Endothelial cell of umbilical vein (primary cell): ENCODE measurements at places on chromosomes 1 and 21.
A peak's percentile ranks its signal among the peaks of the same experiment; 100 is the strongest.

DNA sequence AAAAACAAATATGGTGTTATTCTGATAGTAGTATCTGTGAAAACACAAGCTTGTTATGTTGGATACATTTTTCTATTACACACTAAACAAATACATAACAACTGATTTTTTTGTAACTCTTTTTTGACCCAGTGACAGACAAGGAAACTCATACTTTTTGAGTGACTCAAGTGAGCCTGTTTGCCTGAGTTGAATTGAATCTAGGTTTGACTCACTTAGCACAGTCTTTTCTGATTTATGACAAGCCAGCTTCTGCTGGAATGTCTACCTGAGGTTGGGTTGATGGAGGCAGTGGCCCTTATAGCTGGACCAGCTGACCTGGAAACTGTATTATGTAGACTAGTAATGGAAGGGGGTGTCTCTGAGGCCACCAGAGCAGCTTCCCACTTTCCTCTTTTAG lies 4.2 kb upstream of the CLCA4 start:
- peak; percentile 42 for DNase-seq

DNA sequence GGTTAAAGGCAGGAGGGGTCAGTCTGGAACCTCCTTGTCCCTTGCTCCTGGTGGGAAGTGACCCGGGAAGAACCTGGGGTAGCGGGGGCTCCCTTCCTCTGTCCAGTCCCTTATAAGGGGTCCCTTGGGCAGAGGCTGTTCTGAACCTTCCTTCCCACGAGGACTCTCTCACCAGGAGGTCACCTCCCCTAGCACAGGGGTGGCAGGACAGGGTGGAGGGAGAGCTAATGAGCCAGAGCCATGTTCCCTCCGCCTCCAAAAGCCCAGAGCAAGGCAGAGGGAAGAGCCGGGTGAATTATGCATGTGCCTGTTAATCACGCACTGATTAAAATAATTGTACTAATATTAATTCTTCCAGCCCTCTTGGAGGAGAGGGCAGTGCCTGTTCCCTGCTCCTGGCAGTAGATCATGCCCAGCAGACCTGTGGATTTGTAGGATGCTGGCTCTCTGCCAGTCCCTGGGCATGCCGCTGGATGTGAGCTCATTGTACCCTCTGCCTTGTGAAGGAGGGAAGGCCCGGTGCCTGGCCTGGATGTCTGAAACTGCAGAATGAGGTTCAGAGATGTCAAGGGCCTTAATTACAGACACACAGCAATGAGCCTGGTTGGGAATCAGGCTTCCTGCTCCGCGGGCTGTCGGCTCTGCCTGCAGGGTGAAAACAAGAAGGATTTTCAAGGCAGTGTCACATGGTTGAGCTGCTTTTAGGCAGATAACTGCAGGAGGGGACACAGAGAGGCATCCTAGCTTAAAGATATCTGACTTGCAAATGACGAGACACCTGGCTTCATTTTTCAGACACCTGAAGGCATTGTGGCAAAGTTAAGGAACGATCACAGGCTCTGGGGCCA lies 68.2 kb downstream of the IGSF21 start:
- no peak for DNase-seq

DNA sequence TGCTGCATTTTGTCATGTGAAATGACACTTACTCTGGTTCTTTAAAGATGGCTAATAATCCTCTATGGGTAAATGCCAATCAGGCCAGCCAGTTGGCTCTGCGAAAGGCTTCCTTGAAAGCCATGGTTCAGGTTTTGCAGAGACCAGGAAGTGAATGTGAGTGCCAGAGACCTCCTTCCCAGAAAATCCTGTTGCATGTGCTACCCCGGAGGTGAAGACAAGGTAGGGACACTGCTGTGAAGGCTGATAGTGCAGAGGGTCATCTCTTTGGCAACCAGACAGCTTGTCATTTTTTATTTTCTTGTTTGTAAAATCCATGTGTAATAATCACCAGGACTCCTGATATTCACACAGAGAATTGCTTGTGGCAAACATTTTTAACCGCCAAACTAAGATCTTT lies 18.7 kb downstream of the LRRC8D start:
- DNase-seq: no peak

- no peak for DNase-seq
Measured at GRCh38 chr21:16342932-16343331, 613.1 kb downstream of the USP25 start.

DNA sequence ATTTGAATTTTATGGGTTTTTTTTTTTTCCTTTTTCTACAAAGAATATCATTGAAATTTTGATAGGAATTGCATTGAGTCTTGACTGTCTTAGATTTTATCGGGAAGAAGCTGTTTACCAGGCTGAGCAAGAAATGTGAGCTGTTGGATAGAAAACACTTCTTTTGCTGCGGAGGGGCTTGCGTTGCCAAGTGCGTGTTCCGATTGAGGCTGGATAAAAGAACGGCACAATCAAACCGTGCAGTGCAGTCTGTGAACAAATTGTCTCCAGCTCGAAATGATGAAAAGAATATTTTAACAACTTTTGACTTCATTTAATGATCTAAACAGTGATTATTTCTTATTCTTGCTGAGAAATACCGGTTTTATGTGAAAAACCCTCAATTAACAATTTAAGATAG lies 149.4 kb downstream of the RYR2 start:
- DNase-seq: no peak

GRCh38 chr1:61851849-61852669 lies 109.8 kb downstream of the PATJ start:
- DNase-seq: peak; percentile 74

DNA sequence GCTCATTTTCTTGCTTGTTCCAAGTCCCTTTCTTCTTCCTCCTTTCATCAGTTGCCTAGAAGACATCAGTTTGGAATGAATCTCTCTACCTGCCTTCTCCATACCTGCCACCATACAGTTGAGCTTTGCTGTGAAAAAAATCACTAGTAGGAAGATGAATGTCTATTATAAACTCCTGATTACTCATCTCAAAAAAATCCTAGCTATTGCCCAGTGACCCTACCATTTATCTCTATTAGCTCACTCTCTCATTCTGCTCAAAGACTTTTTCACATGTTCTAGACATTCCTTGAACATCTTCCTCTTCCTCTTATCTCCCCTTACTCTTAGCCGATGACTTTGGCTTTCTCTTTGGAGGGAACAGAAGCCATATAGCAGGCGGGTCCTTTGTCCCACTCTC lies 49.7 kb upstream of the HMGB4 start:
- DNase-seq: no peak

DNA sequence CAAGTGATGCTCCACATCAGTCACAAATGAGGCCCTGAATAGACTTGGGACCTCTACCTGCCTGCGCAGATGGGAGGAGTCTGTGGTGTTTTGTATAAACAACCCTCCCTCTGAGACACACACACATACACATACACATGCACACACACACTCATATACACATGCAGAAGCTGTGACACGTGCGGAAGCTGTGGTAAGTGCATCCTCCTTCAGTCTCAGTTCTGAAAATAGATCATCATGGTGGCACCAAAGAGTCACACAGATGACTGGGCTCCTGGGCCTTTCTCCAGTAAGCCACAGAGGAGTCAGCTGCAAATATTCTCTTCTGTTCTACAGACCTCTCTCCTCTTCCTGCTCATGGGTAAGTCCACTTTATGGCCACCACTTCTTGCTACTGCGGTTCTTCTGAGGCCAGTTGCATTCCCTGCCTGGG lies at the start of gene LY9:
Gene LY9, plus strand, starts transcription at position 224 of the 433 bp plus-strand sequence. Its CDS starts 14 bp downstream, at position 238.
- DNase-seq: no peak

GRCh38 chr1:93604411-93604810 lies 77.2 kb downstream of the BCAR3 start:
- DNase-seq: no peak

DNA sequence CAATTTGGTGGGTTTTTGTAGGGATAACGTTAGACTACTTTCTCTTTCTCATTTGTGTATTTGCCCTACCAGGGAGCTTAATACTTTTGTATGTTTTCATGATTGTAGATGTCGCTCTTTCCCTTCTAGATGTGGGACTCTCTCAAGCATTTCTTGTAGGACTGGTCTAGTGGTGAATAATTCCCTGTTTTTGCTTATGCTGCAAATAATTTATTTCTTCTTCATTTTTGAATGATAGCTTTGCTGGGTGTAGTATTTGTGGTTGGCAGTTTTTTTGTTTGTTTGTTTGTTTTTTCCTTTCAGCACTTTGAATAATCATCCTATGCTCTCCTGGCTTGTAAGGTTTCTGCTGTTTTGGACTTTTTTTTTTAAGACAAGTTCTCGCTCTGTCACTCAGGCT lies 22.5 kb upstream of the TTC22 start:
- DNase-seq: no peak

- no peak for DNase-seq
Measured at GRCh38 chr21:35019631-35020032, 29.5 kb downstream of the RUNX1 start.

DNA sequence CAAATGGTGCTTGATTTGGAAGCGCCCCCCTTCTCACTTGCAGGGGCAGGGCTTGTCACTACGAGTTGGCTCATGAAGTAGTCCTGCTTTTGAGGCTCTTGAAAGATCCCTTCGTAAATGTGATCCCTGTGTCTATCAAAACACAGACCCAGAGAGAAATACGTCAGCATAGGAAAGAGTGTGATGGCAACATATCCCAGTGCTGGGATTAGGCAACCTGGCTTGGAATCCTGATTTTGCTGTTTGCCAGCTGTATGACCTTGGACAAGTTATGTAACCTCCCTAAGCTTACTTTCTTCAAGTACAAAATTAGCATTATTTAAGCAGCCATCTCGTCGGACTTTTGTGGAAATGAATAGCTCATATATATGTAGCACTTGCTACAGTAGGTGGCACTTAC lies 228.4 kb downstream of the ATG4C start:
- no peak for DNase-seq

DNA sequence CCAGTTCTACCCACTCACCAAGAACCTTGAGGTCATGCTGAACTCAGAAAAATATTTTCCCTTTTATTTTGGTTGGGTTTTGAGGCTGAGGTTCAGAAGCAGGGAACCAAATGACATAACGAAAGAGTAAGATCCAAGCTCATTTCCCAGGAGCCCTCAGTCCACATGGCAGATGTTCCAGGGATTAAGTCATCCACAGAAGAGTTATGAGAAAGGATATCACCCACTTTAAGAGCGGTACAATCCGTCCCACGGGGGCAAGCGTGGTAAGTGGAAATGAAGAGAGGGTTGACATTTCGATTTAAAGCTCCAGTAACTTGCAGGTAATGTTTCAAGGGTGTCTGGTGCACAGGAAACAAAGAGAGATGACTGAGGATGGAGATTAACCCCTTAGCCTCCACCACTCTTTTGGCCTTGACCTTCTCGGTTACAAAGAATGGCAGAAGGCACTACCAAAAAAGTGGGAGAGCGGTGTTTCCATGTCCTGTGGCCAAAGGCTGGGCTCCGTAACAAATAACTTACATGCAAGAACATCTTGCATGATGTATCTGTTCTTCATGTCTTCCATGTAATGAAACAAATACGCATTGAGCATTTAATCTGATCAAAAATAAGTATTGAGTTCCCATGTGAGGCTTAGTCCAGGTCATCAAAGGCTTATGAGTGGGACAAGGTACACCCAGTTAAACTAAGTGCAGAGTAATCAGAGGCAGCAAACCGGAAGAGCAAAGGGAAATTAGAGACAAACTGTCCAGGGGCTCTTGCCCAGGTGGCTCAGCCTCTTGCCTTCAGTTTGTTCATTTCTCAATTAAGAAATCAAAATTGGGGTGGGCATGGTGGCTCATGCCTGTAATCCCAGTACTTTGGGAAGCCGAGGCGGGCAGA lies 241.4 kb downstream of the TOMM20 start:
- DNase-seq: no peak
